ENCODE measurements at places on chromosomes 2 and 18.

DNA sequence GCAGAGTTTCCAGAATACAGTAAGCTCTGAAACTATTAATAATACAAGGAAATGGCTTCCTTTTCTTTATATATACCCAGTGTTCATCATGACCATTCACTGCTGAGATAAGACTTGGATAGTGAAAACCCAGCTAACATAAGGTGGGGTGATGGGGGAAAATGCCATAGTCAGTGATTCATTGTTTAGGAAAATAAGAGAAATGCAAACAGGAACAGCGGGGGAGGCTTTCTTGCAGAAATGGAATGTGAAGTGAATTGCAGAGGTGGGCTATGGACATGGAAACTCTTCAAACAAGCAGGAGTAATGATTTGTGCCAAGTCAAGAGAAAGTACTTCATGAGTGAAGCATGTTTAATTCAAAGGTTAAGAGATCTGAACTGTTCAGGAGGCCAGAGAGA is 519.4 kb downstream of the TDRD15 start:
- no peak for DNase-seq

DNA sequence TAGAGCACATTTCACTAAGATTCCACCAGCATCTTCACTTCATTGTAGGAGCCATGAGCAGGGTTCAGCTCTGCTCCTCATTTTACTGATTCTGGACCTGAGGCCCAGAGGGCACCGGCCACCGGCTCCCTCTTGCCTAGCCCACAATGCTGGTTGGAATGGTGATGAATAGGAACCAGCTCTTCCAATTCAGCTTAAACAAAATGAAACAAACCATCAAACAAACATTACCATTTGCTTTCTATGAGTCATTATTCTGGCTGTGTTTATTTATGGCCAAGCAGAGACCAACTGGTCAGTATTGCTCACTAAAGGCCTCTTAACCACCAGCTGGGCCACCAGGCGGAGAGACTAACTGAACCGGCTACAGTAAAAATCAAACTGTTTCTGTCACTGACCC is 176.7 kb downstream of the MTX2 start:
- DNase-seq, result no peak

DNA sequence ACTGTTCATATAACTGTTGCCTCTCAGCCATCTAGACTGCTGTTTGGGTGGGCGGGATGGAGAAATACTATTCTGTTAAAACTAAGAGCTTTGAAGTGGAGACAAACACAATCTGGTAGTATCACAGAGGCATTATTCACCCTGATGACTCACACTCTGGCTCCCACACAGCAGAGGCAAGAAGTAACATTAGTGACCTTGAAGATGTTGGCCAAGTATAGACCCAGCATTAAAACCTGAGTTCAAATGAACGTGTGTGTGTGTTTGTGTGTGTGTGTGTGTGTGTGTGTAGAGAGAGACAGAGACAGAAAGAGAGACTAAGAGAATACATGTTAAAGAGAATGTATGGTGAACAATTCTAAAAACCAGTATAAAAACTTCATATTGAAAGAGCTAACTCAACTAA is 22.5 kb upstream of the ACVR1 start:
- no peak for DNase-seq

DNA sequence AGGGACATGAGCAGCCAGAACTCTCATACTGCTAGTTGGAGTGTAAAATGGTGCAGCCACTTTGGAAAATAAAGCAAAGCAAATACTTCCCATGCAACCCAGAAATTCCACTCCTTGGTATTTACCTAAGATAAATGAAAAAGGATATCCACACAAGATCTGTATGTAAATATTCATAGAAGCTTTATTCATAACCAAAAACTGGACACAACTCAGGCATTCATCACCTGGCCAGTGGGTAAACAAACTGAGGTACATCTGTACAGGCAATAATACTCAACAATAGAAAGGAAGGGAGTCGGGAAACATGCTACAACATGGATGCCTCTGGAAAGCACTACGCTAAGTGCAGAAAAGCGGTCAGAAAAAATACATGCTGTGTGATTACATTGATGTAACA is 2.5 kb upstream of the LOXHD1 start:
- no peak for DNase-seq

DNA sequence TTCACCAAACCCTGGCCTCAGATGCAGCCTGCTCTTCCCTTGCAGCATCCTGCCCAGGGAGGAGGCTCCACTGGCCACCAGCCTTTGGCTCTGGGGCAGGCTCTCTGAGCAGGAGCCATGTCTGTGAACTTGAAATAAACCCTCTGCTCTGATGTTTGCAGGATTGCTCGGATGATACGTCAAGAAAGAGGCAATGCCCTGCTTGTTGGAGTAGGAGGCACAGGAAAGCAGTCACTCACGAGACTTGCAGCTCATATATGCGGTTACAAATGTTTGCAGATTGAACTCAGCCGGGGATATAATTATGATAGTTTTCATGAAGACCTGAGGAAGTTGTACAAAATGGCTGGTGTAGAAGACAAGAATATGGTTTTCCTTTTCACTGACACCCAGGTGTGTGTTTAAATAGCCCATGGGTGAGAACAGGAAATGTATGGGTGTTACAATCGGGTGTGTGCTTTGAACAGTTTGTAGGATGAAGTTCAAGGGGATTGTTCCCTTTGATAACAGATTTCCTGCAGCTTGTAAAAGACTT is 177.9 kb downstream of the DNAH6 start:
- DNase-seq, result no peak

- DNase-seq, result peak; percentile 42
Observed at GRCh38 chr18:12327510-12328178, 19.6 kb downstream of the TUBB6 start.

- DNase-seq, result no peak
Observed at GRCh38 chr2:172131713-172132555, 29.2 kb upstream of the DLX2 start.

GRCh38 chr2:197128897-197129296 is 181.7 kb downstream of the ANKRD44 start:
- no peak for DNase-seq

DNA sequence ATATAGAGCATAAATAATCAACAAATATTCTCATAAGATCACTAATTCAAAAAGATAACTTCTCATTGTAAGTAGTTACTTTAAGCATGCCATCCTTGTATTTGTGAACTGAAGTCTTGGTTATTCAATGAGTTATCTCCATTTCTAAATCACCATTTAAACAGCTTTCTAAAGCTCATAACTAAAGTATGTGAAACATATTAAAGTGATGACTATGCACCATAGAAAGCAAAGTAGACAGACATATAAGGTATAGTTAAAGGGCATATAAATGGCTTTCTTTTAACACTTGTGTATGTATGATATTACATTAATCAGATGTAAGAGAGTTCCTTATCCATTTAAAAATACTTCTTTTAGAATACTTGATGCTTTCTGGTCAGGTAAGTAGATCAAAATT is 83.5 kb downstream of the IKZF2 start:
- no peak for DNase-seq

GRCh38 chr2:233416199-233416598 is 61.9 kb downstream of the DGKD start:
- no peak for DNase-seq

DNA sequence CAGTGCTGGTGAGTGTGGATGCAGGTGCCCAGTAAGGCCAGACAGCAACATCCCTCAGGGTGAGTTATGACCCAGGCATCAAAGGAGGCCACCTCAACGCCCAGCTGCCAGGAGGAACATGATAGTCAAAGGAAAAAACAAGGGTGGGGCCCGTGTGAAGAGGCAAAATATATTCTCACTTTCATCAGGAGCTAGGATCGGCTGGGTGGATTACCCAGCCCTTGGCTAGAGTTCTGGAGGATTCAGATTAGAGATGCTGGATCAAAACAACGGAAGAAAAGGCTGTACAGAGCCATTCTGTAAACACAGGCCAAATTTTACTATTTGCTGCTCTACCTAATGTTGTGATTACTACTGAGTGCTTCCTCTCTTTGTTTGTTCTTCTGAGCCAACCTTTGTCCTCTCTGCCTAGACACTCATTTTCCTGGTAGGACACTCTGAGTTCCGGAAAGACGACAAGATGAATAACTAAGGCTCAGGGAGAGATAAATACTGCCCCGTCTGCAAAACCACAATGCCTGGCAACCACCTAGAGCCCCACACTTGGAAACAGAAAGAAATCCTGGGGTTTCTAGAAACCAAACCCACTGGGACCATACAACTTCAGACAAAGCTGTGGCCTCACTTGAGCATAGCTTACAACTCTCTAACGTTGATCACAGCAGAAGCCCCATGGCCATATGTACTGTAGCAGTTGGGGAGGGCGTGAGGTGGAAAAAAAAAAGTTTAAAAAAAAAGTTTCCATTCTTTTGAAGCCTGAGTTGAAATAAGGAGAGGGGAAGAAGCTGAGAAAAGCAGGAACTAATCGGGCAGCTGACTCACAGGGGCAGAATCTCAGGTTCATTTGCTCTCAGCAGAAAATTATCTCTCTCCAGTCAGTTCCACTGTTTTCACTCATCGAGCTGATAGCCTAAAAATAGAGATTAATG is 17.8 kb upstream of the PMAIP1 start:
- no peak for DNase-seq

DNA sequence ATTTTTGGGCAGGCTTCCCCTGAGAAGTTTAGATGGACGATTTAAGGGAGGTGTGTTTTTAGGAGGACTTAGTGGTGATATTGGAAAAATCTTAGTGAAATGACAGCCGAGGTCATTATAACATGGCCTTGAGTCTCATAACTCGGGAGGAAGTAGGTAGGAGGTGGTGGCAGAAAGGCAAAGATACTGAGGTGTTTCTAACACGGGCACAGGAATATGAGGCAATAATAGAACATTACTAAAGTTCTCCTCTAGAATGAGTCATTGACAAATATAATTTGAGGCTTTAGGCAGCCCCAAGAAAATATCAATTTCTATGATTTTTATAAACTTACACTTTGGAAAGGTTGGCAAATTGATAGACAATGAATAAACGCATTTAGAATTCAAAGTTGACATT is 146.1 kb upstream of the ZEB2 start:
- DNase-seq, result no peak

DNA sequence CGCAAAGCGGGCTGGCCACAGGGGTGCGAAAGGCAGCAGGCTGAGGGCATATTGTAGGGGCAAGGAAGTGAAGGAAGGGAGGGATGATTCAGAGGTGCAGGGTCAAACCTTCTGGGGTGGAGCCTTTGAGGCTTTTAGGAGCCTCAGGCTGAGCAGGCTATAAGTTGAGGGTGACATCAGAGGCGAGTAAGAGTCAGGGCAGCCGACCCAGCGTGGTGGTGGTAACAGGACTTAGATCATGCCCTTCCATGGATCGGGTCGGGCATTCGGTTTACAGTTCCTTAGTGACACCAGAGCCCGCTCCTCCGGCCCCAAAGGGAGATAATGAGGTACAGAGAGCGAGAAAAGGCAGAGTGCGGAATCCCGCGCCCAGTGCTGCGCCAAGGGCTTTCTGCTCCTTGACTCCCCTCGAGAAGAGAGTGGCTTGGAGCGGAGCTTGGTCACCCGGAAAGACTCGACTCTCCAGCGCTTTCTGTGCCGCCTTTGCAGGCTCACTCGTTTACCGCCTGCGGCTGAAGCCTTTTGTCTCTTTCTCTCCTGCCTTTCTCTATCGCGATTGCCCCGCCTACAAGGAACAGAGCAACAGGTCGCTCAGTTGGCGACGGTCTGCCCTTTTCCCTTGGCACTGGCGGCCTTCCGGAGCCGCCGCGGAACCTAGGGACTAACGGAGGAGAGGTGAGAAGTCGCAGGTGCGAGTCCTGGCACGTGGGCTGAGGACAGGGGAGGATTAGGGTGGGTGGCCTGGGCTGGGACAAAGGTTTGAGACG is 720 bp downstream of the LBX2 start:
- no peak for DNase-seq

DNA sequence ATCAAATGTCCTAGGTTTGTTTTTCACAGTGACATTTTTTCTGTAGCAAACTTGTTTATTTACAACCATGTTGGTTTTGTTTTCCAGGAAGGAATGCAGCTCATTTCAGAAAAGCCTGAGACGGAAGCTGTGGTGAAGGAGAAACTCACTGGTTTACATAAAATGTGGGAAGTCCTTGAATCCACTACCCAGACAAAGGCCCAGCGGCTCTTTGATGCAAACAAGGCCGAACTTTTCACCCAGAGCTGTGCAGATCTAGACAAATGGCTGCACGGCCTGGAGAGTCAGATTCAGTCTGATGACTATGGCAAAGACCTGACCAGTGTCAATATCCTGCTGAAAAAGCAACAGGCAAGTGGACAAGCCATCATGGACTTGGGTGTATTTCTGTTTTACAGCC is 79.2 kb upstream of the EML6 start:
- no peak for DNase-seq

GRCh38 chr18:79588636-79589481 is 90.7 kb upstream of the CTDP1 start:
- no peak for DNase-seq

- DNase-seq, result no peak
Observed at GRCh38 chr2:85409845-85410583, at the start of gene CAPG. TSS of gene CAPG (minus strand) at chr2:85410366. CDS start at chr2:85402145, 8,221 bp downstream.

DNA sequence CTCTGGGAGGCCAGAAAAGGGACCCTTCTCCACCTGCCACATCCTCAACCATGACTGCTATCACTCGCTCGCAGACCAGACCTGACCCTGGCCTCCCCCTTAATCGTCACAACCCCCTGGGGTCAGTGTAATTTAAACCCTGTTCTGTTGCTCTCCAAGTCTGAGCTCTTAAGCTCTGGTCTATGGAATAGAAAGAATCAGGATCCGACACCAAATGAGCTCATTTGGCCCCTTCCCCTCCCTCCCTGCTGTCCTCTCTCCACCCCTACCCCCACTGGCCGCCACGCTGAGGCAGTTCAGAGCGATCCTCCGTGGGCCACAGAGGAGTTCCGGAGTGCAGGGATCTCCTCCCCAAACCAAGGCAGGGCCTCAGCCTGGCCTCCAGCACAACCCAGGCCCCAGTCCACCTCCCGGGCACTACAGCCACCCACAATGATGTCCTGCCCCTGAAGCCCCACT is 5.3 kb downstream of the DNMT3A start:
- no peak for DNase-seq

- DNase-seq, result no peak
Observed at GRCh38 chr2:23386339-23387220, 1.6 kb downstream of the KLHL29 start.

GRCh38 chr2:10930721-10931516 is 19.2 kb downstream of the KCNF1 start:
- DNase-seq, result no peak

- DNase-seq, result no peak
Observed at GRCh38 chr2:143493339-143493738, 364.1 kb downstream of the ARHGAP15 start.

GRCh38 chr2:37387148-37387835 is 42.9 kb downstream of the QPCT start:
- DNase-seq, result no peak

DNA sequence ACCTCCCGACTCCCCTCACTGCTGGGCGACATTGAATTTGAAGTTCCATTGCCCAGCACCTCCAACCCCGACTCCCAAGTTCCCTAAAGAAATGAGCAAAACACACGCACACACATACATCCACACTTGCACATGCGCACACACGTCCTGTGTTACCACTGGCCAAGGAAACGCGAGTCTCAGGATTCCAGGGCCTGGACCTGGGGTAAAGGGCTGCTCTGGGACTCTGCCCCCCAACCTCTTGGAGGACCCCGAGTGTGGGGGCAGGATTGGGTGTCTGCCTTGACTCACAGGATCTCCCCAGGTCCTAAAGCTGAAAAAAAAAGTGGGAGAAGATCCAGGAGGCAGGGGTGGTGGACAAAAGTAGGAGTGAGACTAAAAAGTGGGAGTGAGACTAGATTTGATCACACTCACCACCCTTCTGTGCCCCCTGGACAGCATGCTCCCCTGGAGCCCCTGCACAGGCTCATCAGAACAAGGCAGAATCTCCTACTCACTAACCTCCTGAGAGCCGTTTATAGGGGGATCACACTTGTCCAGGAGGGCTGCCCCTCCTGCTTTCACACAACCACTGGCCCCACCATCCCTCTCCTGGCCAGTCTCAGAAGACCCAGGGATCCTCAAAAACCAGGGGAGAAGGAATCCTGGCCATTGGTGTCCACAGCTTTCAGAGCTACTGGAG is 202.2 kb downstream of the TNS1 start:
- no peak for DNase-seq
